ENCODE measurements at places on chromosomes 5 and 9.

DNA sequence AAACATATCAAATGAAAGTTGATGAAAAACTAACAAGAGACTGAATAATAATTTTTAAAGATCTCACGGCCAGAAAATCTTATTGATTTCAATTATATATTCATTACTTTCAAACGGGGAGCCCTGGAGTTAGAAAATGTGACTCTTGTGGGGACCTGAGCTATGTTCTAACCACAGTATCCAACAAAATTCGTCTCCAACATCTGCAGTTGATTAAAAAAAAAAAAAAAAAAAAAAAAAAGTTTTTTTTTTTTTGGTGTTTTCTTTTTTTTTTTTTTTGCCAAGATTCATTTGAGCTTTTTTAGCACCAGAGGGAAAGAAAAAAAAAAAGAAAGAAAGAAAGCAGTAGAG is 144.3 kb upstream of the PIK3R1 start:
- no peak for DNase-seq
- H3K4me3 ChIP-seq = no peak overlapping the region
- no peaks in the 10 kb centered on the region for H3K36me3 ChIP-seq
- peaks cover 35% of the 10 kb centered on the region for H3K4me1 ChIP-seq
- H3K27ac ChIP-seq = no peak overlapping the region
- H3K27me3 ChIP-seq = peaks cover 9% of the 10 kb centered on the region

DNA sequence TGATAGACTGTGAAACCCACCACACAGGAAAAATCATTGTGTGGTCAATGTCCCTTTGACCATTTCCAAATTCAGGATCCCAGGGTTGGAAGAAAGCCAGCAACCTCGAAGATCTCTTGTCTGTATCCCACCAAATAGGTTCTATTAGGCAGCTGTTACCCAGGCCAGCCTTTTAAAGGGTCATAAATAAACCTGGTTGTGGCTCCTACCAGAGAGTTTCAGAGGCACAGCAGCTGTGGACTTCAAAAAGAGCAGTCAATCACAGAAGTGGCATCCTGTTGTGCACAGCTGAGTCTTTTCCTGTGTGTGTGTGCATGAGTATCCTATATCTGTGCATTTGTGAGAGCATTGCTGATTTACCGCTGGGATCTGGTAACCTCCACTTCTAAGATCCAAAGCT is 23.7 kb upstream of the OR2S2 start:
- H3K4me3 ChIP-seq = no peak overlapping the region
- H3K27me3 ChIP-seq = peaks cover 11% of the 10 kb centered on the region
- no peaks in the 10 kb centered on the region for H3K36me3 ChIP-seq
- H3K27ac ChIP-seq = no peak overlapping the region
- peaks cover 11% of the 10 kb centered on the region for H3K4me1 ChIP-seq

DNA sequence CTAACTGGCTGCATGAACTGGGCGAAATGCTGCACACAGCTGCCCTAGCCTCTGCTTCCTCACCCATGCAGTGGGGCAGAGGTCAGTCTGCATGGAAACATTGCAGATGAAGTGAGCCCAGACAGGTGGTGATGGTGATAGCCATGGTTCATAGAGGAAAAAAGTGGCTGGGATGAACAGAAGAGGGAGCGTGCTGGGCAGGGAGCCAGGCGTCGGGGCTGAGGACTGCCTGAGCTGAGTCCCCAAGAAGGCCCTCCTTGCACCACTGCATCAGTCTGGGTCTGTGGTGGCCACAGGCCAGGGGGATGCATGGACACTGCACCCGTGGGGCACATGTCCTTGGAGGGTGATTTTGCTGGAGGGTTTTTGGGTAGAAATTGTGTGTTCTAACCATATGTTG is 80.5 kb downstream of the AMBP start:
- H3K36me3 ChIP-seq = peaks cover 28% of the 10 kb centered on the region
- H3K27ac ChIP-seq = no peak overlapping the region
- no peak for DNase-seq
- H3K4me1 ChIP-seq = peaks cover 20% of the 10 kb centered on the region
- peaks cover 3% of the 10 kb centered on the region for H3K27me3 ChIP-seq

- DNase-seq = no peak
- H3K4me1 ChIP-seq = peaks cover 58% of the 10 kb centered on the region
- H3K4me3 ChIP-seq = peak overlapping the region; percentile 64
- H3K27ac ChIP-seq = peak overlapping the region; percentile 98
- no peaks in the 10 kb centered on the region for H3K27me3 ChIP-seq
- no peaks in the 10 kb centered on the region for H3K36me3 ChIP-seq
Measured at GRCh38 chr5:123874600-123875201, 362.7 kb downstream of the CSNK1G3 start.

DNA sequence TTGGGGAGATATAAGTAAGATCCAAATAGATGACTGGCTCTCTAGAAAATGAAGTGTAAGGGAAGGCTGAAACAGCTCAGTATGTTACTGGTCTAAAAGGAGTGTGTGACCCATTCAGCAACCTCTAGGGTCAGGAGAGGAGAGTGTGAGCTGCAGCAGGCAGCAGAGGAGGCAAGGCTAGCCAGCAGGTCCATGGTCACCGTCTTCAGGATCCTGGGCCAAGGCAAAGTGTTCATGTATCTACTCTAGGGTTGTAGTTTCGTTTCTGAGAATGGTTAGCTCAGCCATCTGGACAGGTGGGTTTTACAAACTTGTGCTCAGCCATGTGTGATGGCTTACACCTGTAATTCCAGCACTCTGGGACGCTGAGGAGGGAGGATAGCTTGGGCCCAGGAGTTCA is 13.7 kb downstream of the MYO10 start:
- H3K36me3 ChIP-seq = peaks cover 56% of the 10 kb centered on the region
- H3K27ac ChIP-seq = peak overlapping the region; percentile 74
- H3K4me1 ChIP-seq = peaks cover 61% of the 10 kb centered on the region
- no peak overlapping the region for H3K4me3 ChIP-seq

DNA sequence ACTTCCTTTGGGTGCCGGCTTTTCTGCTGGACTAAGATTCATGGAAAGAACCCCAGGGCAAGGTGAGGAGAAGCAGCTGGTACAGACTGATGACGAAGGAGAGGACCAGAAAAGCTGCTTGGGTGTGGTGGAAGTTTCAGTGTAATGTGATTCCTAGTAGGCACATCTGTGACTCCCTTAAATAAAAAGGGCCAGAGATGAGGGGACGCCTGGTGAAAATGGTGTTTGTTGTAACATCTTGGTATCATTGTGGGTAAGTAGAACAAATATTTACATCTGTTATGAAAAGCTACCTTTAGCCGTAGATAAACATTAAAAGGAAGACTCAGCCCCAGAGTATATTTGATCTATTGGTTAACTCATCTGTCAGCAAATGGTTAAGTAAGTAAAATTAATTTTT is 33.8 kb downstream of the OTULINL start:
- peaks cover 2% of the 10 kb centered on the region for H3K36me3 ChIP-seq
- no peak overlapping the region for H3K4me3 ChIP-seq
- H3K27me3 ChIP-seq = peaks cover 8% of the 10 kb centered on the region
- peaks cover under 1% of the 10 kb centered on the region for H3K4me1 ChIP-seq
- DNase-seq = no peak

DNA sequence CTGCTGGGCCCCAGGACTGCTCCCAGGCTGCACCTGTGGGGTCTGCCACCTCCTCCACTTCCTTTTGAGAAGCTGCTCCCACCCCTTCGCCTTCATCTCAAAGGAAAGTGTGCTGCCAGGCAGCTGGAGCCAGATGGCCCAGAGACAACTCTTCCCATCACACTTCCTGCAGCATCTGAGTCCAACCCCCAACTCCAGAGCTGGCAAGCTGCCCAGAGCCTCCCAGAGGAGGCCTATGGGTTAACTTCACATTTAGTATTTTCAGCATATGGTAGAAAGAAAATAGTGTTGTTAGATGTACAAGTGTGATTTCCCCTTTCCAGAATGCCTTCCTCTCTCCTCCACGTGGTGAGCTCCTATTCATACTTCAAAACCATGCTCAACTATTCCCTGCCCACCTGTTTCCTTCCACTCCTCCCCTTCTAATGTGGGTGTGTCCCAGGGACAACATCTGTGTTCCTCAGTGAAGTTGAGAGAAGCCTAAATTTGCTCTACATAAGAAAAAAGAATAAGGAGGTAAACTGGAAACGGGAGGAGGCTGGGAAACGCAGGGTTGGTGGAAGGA is 38.6 kb upstream of the KCNMB1 start:
- no peaks in the 10 kb centered on the region for H3K36me3 ChIP-seq
- H3K27ac ChIP-seq = peak overlapping the region; percentile 1

DNA sequence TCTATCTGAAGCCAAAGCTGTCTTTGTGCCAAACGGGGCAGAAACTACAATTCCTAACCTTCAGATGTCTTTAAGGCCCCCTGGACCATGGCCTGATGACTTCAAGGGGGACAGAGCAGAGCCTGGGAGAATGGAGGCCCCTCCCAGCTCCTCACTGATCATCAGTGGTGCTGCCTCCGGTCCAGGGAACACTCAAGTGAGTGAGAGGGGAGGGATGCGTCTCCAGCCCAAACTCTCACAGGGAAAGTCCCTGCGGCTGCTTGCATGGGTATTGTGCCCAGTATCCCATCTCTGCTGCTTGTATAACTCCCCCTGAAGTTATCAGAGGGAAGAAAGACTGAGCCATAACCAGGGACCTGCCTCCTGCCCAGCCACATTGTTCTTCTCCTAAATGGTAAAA is 231.5 kb upstream of the PANK3 start:
- H3K27me3 ChIP-seq = no peaks in the 10 kb centered on the region
- no peak overlapping the region for H3K4me3 ChIP-seq
- no peaks in the 10 kb centered on the region for H3K4me1 ChIP-seq
- H3K36me3 ChIP-seq = peaks cover 20% of the 10 kb centered on the region

DNA sequence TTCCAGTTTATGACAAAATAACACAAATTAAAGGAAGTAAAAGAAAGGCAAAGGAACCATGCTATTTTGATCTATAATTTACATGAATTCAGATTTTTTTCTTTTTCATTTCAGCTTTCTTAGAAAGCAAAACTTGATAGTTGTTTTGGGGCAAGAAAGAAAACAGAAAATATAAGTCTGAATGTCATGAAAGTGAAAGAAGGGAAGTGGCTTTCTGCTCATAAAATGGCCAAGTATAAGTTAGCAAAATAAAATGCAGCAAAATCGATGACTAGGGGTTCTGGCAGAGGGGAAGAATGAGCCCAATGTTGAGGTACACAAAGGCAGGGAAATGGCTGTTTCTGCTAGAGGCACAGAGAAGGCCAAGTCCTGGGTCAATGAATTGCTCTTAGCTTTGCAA is 3.0 kb upstream of the IFNW1 start:
- H3K36me3 ChIP-seq = no peaks in the 10 kb centered on the region
- no peak for DNase-seq
- peaks cover 6% of the 10 kb centered on the region for H3K27me3 ChIP-seq
- H3K27ac ChIP-seq = no peak overlapping the region

DNA sequence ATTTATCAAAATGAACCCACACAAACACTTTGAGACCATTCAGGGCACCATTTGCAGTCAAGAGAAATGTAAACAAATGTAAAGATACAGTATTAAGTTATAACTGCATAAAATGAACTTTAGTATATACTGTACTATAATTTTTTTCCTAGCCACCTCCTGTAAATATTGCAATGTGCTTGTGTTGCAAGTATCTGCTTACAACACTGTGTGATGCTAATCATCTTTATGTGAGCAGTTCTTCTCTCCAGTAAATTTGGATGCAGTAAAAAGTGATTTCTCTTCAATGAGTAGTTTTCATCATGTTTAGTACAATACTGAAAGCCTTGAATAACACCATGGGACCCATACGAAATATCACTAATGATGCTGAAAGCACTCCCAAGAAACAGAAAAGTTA is 9.4 kb downstream of the G3BP1 start:
- H3K27ac ChIP-seq = no peak overlapping the region
- peaks cover 73% of the 10 kb centered on the region for H3K36me3 ChIP-seq
- no peak overlapping the region for H3K4me3 ChIP-seq
- no peak for DNase-seq

DNA sequence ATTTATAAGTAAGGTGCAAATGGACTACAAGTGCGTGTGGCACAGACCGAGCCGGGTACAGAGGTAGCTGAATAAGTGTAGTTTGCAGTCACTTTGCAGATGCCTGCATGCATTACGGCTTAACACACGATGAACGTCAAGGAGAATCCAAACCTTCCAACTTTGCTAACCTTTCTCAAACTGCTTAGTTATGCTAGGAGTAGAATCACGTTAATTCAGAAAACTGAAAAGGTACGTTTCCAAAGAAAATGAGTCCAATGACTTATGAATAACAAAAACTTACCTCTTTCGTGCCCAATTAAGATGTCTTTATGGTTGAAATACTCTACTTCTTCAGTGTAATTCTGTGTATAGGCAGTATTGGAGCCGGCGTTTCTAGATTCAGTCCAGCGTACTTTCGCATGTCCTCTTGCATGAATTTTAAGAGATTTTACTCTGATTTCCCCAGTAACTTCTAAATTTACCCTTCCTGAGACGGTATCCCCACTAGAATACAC is 539 bp downstream of the ARRDC3 start:
- no peak for DNase-seq
- H3K4me3 ChIP-seq = peak overlapping the region; percentile 96
- no peaks in the 10 kb centered on the region for H3K27me3 ChIP-seq
- H3K4me1 ChIP-seq = peaks cover 31% of the 10 kb centered on the region
- peak overlapping the region; percentile 99 for H3K27ac ChIP-seq

DNA sequence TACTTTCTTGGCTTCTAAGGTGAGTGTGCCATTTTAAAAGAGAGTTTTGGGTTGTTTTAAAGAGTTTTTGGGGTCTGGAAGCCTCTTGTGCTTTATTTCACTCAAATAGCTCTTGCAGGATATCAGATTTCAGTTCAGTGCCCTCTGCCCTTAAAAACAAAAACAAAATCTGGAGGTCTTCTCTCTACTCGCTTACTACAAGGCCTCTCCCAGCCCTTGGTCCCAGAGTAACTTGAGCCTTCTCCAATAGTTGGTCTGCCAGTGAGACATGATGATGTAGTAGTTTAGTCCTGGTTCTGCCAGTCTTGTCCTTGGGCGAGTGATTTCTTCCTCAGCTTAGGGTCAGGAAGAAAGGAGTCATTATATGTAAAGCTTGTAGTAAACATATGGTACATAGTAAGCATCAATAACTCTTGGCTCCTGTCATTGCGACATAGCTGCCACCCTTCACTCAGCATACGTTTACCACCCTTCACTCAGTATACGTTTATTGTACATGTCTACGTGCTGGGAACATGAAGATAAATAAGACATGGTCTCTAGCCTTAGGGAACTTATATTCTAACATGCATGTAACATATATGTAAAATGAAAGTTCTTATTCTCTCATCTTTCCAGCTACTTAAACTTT is 147.6 kb downstream of the MAN2A1 start:
- H3K4me1 ChIP-seq = peaks cover 41% of the 10 kb centered on the region
- no peaks in the 10 kb centered on the region for H3K27me3 ChIP-seq
- H3K27ac ChIP-seq = peak overlapping the region; percentile 90
- H3K36me3 ChIP-seq = peaks cover 80% of the 10 kb centered on the region
- H3K4me3 ChIP-seq = peak overlapping the region; percentile 32

GRCh38 chr9:23555851-23556250 is 270.2 kb downstream of the ELAVL2 start:
- peaks cover 24% of the 10 kb centered on the region for H3K4me1 ChIP-seq
- DNase-seq = no peak
- no peak overlapping the region for H3K27ac ChIP-seq
- H3K4me3 ChIP-seq = no peak overlapping the region

- DNase-seq = no peak
- no peaks in the 10 kb centered on the region for H3K36me3 ChIP-seq
- no peak overlapping the region for H3K27ac ChIP-seq
- H3K4me3 ChIP-seq = no peak overlapping the region
- H3K27me3 ChIP-seq = no peaks in the 10 kb centered on the region
Measured at GRCh38 chr9:105818903-105819302, 124.6 kb downstream of the TMEM38B start.

- H3K36me3 ChIP-seq = no peaks in the 10 kb centered on the region
- H3K4me3 ChIP-seq = no peak overlapping the region
- peaks cover 2% of the 10 kb centered on the region for H3K27me3 ChIP-seq
- no peak for DNase-seq
Measured at GRCh38 chr5:168316139-168316578, 24.7 kb downstream of the WWC1 start.

GRCh38 chr9:87613265-87614111 is 112.4 kb upstream of the CTSL start:
- H3K4me3 ChIP-seq = no peak overlapping the region
- H3K4me1 ChIP-seq = peaks cover 7% of the 10 kb centered on the region
- DNase-seq = no peak
- peaks cover 5% of the 10 kb centered on the region for H3K27me3 ChIP-seq
